NCI-H524 treated with DMSO at 0.1 percent for 48 hours (cell line): ENCODE measurements at places on chromosomes 1 and 21.

GRCh38 chr1:47388030-47388890, 27.8 kb upstream of the FOXE3 start:
- no peak for DNase-seq

DNA sequence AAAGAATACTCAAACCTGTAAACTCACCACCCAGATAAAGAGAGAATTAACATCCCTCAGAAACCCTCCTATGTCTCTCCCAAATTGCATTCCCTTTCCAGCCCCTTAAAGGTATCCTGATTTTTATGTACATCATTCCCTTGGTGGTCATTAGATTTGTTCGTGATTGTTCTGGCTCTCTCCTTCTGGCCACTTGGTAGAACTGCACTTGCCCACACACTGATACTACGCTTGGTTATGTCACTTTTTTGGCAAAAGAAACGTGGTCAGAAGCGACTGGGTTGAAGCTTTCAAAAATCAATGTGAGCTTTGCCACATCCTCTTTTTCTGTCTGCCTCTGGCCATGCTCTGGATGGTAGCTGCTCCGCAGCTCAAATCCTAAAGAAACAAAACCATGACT, 76.3 kb downstream of the KRTAP19-8 start:
- no peak for DNase-seq

DNA sequence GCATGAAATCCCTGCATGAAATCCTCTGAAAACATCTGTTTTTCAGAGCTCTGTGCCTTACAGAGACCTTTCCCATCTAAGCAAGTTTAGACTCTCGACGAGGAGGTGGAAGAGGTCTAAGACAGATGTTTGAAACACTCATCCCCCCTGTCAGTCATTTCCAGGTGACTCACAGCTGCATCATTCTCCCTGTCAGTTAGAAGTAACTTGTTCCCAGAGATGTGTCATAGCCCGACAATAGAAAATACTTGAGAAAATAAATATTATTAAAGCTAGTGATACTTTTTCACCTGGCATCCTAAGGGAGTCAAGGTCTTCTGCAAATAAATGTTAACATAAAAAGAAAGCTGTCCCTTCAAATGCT, 41.6 kb upstream of the SEC16B start:
- DNase-seq = no peak

GRCh38 chr1:95752515-95753381, 518.7 kb downstream of the RWDD3 start:
- no peak for DNase-seq

- peak; percentile 57 for DNase-seq
Observed at GRCh38 chr1:46613661-46614603, 2.7 kb downstream of the MOB3C start.

- DNase-seq = no peak
Observed at GRCh38 chr1:1061682-1062345, 12.3 kb downstream of the RNF223 start.

GRCh38 chr21:45226540-45227326, 61.0 kb downstream of the POFUT2 start:
- no peak for DNase-seq

DNA sequence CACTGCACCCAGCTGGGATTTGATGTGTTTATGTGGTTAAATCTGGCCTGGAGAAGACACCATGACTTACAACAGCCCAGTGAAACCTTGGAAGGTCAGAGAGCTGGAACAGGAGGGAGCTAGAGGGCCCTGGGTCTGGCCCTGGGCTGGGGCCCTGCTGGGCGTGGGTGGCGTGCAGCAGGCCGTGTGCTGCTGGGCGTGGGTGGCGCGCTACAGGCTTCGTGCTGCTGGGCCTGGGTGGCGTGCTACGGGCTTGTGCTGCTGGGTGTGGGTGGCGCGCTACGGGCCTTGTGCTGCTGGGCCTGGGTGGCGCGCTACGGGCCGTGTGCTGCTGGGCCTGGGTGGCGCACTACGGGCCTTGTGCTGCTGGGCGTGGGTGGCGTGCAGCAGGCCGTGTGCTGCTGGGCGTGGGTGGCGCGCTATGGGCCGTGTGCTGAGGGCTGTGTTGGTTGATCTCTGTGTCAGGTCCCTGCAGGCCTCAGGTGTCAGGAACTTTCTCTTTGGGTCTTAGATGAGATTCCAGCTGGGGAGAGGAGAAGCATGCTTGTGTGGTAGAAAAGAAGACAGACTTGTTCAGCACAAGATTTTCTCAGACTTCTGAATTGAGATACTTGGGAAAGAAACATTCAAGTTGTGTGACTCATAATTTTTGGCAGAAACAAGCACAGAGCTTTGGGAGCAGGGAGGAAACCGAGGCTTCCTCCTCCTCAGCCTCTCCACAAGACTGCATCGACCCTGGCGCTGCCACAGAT, 66.0 kb downstream of the COL18A1 start:
- DNase-seq = no peak

DNA sequence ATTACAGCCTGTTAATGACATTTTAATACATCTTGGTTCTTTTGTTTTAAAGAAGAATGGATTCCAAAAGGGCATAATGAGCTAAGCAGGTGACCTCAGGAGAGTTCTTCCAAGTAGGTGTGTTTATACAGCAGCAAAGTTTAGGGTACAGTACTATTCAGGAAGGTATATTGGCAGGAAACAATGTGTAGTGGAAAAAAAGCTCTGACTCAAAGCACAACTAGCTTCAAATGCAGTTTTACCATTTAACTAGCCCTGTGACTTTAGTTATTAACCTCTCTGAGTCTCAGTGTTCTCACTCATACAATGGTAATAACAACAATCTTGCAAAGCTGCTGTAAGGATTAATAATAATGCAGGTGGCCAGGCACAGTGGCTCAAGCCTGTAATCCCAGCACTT, 29.9 kb downstream of the FAF1 start:
- DNase-seq = no peak

- no peak for DNase-seq
Observed at GRCh38 chr1:47382399-47382983, 33.6 kb upstream of the FOXE3 start.

DNA sequence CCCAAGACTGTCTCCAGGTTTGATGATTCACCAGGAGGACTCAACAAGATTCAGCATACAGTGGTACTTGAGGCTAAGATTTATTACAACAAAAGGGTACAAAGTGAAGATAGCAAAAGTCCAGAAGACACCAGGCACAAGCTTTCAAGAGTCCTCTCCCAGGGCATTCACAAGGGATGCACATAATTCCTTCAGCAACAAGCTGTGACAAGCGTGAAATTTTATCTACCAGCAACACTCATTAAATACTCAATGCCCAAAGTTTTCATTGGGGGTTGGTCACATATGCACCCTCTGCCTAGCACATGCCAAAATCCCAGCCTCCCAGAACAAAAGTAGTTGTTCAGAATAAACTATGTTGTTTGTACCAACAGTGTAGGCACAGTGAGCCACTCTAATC, 62.3 kb downstream of the PRKACB start:
- DNase-seq = no peak

DNA sequence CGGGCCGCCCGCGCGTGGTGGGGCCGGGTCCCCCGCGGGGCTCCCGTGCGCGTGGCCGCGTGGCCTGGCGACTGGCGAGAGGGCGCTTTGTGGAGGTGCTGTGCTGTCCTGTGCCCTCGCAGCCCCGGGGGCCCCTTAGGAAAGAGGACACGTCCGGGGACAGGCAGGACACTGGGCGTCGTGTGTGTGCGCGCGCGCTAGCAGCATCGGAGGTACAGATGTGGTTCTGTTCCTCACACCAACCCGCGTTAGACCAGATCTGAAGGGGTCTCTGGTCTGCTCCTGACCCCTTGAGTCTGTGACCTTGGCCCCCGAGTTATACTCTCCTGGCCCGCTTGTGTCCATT, 489 bp downstream of the ACTN2 start:
- no peak for DNase-seq

GRCh38 chr1:202843081-202843480, 32.3 kb downstream of the PCAT6 start:
- no peak for DNase-seq

- DNase-seq = peak; percentile 57
Observed at GRCh38 chr1:68819190-68819829, 322.4 kb upstream of the DEPDC1 start.

DNA sequence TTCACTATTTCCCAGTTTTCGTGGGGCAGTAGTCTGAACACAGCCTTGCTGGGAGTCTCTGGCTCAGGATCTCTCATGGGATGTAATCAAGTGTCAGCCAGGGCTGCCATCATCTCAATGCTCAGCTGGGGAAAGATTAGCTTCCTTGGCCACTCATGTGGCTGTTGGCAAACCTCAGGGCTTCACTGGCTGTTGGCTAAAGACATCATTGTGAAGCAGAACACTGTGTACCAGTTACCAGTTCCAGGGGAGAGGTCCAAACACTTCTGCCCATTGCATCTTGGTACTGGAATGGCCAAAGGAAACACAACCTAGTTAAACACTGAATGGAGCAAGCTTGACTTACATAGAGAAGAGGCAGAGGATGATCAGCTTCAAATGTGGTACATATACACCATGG, 33.7 kb downstream of the AADACL4 start:
- DNase-seq = no peak

DNA sequence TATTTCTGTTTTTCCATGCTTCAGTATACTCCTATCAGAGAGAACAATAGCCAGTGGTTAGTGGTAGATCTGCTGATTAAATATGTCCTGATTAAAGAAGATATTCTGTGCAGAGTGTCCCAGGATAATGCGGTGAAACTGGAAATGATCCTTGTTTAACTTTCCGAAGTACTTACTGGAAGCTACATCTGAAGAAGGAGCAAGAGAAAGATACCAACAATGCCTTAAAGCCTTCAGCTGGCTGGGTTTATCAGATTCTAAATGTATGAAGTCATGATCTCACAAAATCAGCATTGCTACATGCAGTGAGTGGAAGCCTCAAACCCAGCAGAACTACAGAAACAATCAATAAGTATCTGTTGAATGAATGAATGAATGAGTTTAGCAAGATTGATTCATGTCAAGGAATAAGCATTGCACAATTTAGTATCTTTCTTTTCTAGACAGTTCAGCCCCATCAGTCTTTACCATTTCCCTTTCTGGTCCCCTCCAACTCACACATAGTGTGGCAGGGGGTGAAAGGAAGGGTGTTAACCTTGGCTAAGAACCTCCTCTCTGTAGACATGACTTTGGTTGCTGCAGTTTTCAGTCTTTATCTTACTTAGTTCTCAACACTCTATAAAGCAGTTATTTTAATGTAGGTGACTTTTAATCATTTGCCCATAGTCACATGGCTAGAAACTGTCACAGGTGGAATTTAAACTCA, 24.7 kb upstream of the DNASE2B start:
- no peak for DNase-seq

DNA sequence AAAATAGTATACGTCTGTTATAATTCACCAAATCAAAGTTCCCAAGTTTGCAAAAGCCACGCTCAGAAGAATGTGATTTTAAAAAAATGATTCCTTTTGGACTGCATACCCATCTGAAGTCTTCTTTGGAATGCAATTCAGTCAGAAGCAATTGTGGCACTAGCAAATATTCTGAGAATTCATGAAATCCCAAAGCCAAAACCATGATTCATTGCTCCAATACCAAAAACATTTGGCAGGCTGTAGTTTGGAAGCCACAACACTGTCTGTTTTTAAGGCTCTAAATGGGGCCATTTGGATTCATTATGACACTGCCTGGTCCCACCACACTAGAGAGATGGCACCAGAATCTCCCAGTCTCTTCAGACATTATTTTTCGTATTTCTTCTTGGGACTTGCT, 21.8 kb upstream of the LRRC53 start:
- DNase-seq = no peak

- DNase-seq = no peak
Observed at GRCh38 chr1:33332881-33333280, 12.0 kb upstream of the A3GALT2 start.

GRCh38 chr1:66446261-66447001, 87.5 kb upstream of the SGIP1 start:
- DNase-seq = no peak

DNA sequence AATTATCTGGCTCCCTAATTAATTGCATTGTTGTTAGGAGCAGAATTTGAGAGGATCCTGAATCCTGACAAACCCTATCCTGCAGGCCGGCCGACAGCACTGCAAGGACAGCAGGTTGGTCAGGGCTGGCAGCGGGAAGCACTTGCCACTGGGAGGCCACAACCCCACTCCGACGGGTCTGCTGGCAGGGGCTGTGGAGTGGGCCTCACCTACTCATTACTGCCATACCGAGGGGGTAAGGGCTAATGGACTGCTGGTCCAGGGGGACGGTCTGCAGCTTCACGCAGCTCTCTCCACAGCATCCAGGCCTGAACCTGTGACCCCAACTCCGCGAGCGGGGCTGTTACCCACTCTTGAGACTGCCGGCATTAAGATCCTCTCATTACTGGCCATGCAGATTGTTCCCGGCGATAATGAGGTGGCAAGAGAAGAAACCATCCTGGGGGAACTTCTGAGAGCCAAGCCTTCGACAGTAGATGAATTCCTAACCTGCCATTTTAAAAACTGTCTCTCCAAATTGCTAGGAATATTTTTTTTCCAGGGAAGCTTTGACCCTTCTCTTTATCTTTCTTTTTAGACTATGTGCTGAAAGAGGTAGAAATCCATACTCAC, 501.3 kb downstream of the OMA1 start:
- DNase-seq = no peak

DNA sequence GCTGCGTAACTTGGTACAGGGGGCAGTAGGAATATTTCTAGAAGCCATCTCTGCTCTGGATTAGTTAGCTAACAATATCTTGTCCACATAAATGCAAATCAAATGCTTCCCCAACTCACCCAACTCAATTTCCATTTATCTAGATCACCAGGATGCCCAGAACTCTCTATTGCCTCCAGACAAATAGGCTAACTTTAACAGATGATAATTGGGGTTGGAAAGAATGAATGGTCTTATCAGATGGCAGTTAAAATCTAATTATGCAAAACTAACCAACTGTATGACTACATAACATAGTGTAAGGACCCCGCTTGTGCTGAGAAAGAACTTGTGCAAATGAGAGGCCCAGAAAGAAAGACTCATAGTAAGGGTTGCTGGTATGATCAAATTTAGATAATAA, 1024.8 kb downstream of the PLA2G4A start:
- DNase-seq = no peak

DNA sequence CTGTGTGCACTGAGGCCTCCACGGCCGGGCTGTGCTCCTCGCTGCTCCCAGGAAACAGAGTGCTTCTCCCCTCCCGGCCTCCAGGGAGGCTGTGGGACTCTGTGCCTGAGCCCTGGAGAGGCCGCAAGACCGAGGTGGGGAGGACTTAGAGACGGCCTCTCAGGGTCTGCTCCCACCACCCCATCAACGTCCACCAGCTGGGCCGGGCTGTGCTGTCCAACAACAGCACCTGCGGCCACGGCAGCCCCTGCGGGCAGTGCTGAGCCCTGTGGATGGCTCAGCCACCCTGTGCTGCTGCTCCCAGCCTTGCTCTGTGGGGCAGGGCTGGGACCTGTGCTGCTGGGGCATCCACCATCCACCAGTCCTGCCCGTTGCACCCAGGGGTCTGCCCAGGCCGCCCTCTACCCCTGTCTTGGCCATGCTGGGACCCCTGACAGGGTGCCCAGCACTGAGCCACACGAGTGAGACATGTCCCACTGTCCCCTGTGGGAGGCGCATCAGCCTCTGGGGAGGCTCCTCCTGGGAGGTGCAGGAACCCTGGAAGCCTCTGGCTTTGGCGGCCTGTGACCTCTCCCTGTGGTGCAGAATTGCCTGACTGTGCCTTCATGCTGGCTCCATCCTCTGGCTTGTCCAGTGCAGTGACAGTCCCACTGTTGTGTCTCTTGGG, 31.2 kb upstream of the LRRC3 start:
- no peak for DNase-seq

GRCh38 chr1:186210258-186210657, 164.8 kb downstream of the TPR start:
- no peak for DNase-seq

GRCh38 chr21:33899199-33899598, 16.4 kb downstream of the ATP5PO start:
- DNase-seq = no peak
